Endodermal cell (in vitro differentiated cells): ENCODE measurements at places on chromosomes 13 and 19. TPM values are rescaled to one million over a fixed set of nuclear protein-coding genes. Genes with fewer than 3 reads are reported as not detected.

DNA sequence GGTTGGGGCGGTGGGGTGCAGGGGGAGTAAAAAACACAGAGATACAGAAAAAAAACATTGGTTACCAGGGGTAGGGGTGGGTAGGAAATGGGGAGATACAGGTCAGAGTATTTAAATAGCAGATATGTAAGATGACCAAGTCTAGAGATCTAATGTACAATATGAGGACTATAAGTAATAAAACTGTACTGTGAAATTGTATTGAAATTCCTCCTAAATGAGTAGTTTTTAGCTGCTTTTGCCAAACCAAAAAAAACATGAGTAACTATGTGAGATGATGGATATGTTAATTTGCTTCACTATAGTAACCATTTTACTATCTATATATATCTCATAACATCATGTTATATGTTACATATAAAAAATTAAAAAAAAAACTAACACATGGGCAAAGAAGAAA lies 29.6 kb downstream of the VWA8 start:
- H3K4me1 ChIP-seq, result no peaks in the 10 kb centered on the region
- no peak for DNase-seq
- H3K27ac ChIP-seq, result no peak overlapping the region
- no peaks in the 10 kb centered on the region for H3K36me3 ChIP-seq
- H3K4me3 ChIP-seq, result no peak overlapping the region

- H3K27ac ChIP-seq, result no peak overlapping the region
- no peaks in the 10 kb centered on the region for H3K27me3 ChIP-seq
- DNase-seq, result no peak
- no peak overlapping the region for H3K4me3 ChIP-seq
Observed at GRCh38 chr13:27534981-27535380, 84.6 kb upstream of the MTIF3 start.

- DNase-seq, result no peak
- H3K4me3 ChIP-seq, result no peak overlapping the region
- no peaks in the 10 kb centered on the region for H3K4me1 ChIP-seq
- no peaks in the 10 kb centered on the region for H3K27me3 ChIP-seq
- no peak overlapping the region for H3K27ac ChIP-seq
Observed at GRCh38 chr19:14214580-14214979, 8.6 kb upstream of the ADGRL1 start.

GRCh38 chr13:105255472-105255871 lies 1280.0 kb downstream of the EFNB2 start:
- no peak overlapping the region for H3K27ac ChIP-seq
- H3K4me3 ChIP-seq, result no peak overlapping the region
- no peaks in the 10 kb centered on the region for H3K4me1 ChIP-seq

- no peak overlapping the region for H3K27ac ChIP-seq
- no peaks in the 10 kb centered on the region for H3K36me3 ChIP-seq
- DNase-seq, result no peak
- no peak overlapping the region for H3K4me3 ChIP-seq
- H3K27me3 ChIP-seq, result no peaks in the 10 kb centered on the region
Observed at GRCh38 chr13:106343836-106344235, 191.6 kb downstream of the EFNB2 start.

DNA sequence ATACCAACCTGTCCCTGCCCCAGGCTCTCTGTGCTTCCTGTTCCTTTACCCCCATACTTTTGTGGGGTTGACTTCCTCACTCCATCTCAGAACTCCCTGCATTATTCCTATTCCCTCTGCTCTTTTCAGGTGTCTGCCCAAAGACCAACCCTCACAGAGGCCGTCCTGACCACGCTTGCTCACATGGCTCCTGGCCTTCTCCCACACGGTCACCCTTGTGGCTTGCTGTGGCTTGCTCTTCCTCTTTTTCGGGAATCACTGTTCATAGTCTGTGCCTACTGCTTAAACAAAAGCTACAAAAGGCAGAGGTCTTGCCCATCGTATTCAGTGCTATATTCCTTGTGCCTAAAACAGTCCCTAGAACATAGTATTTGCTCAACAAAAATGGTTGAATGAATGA lies 25.2 kb upstream of the ARGLU1 start:
- no peaks in the 10 kb centered on the region for H3K27me3 ChIP-seq
- H3K27ac ChIP-seq, result no peak overlapping the region
- H3K4me1 ChIP-seq, result no peaks in the 10 kb centered on the region
- H3K36me3 ChIP-seq, result no peaks in the 10 kb centered on the region
- DNase-seq, result no peak

DNA sequence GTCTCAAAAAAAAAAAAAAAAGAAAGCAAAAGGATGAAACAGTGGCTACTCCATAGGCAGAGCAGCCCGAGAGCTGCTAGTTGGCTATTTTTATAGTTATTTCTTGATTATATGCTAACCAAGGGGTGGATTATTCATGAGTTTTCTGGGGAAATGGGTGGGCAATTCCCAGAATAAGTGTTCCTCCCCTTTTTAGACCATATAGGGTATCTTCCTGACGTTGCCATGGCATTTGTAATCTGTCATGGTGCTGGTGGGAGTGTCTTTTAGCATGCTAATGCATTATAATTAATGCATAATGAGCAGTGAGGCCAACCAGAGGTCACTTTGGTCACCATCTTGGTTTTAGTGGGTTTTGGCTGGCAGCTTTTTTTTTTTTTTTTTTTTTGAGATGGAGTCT lies 25.4 kb upstream of the OR10H1 start:
- no peak overlapping the region for H3K27ac ChIP-seq
- H3K4me3 ChIP-seq, result no peak overlapping the region
- no peak for DNase-seq
- H3K27me3 ChIP-seq, result no peaks in the 10 kb centered on the region

- H3K36me3 ChIP-seq, result no peaks in the 10 kb centered on the region
- H3K27me3 ChIP-seq, result no peaks in the 10 kb centered on the region
- H3K4me3 ChIP-seq, result no peak overlapping the region
- no peaks in the 10 kb centered on the region for H3K4me1 ChIP-seq
Observed at GRCh38 chr13:103194871-103195270, 128.7 kb upstream of the SLC10A2 start.

DNA sequence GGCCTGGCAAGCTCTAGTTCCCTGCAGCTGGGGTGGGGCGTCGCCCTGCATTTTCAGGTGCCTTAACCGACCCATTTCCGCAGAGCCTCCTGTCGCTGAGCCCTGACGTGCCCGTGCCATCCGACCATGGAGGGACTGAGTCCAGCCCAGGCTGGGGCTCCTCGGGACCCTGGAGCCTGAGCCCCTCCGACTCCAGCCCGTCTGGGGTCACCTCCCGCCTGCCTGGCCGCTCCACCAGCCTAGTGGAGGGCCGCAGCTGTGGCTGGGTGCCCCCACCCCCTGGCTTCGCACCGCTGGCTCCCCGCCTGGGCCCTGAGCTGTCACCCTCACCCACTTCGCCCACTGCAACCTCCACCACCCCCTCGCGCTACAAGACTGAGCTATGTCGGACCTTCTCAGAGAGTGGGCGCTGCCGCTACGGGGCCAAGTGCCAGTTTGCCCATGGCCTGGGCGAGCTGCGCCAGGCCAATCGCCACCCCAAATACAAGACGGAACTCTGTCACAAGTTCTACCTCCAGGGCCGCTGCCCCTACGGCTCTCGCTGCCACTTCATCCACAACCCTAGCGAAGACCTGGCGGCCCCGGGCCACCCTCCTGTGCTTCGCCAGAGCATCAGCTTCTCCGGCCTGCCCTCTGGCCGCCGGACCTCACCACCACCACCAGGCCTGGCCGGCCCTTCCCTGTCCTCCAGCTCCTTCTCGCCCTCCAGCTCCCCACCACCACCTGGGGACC lies 1.2 kb downstream of the ZFP36 start:
- peaks cover 9% of the 10 kb centered on the region for H3K4me1 ChIP-seq
- peak overlapping the region; percentile 95 for H3K4me3 ChIP-seq
- DNase-seq, result peak; percentile 58
- H3K36me3 ChIP-seq, result peaks cover 4% of the 10 kb centered on the region

- no peak for DNase-seq
- no peaks in the 10 kb centered on the region for H3K27me3 ChIP-seq
- H3K27ac ChIP-seq, result no peak overlapping the region
- peaks cover 5% of the 10 kb centered on the region for H3K36me3 ChIP-seq
Observed at GRCh38 chr13:21429211-21429610, 29.9 kb downstream of the ZDHHC20 start.

GRCh38 chr19:694481-695351 lies 536 bp downstream of the PRSS57 start:
- no peaks in the 10 kb centered on the region for H3K36me3 ChIP-seq
- no peak for DNase-seq
- no peak overlapping the region for H3K4me3 ChIP-seq
- no peaks in the 10 kb centered on the region for H3K27me3 ChIP-seq

DNA sequence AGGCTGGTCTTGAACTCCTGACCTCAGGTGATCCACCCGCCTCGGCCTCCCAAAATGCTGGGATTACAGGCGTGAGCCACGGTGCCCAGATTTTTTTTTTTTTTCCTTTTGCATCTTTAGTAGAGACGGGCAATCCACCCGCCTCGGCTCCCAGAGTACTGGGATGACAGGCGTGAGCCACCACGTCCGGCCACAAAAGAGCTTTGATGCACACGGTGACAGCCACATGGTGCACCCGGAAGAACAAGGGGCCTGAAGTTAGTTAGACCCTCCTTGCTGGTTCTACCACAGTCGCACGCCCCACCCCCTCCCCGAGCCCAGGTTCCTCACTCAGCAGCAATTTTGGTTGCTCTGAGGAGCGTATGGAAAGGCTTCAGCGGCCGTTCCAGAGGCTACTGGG lies 54.2 kb upstream of the USE1 start:
- no peak overlapping the region for H3K4me3 ChIP-seq
- DNase-seq, result no peak
- no peaks in the 10 kb centered on the region for H3K4me1 ChIP-seq
- H3K36me3 ChIP-seq, result peaks cover 49% of the 10 kb centered on the region

DNA sequence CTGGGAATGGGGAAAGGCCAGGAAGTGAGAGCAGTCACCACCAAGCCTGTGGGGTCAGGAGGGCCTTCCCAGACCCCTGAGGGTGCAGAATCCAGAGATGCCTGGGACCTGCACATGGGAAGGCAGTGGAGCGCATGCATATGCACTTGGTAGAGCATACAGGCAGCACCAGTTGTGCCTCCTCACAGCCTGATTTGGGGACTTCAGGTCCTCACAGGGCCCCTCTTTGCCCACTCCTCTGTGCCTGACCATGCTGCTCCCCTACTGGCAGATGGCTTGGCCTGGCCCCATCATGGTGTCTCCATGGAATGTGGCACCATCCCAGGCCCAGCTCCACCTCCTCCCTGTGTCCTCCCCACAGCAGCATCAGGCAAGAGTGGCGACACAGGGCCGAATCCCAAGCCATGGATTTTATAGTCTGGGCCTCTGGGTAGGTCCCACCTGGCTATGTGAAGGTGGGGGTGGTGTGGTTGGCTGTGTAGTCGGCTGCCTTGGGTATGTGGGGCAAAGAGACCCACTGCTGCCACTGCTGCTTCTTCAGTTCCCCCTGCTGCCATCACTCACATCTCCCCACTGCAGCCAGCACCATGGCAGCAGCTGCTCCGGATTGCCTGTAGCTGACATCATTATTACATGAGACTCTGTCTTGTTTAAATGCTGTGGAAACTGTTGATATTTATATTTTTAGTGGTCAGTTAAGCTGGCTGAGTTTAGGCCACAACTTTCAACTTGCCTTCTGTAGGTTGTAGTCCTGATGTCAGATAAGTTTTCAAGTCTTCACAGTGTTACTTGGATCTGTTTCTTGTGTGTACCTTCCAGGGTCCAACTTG lies 247.0 kb downstream of the GPC6 start:
- no peaks in the 10 kb centered on the region for H3K36me3 ChIP-seq
- no peaks in the 10 kb centered on the region for H3K4me1 ChIP-seq

- H3K27ac ChIP-seq, result no peak overlapping the region
- DNase-seq, result no peak
- H3K4me3 ChIP-seq, result no peak overlapping the region
Observed at GRCh38 chr13:24115671-24116070, 44.8 kb upstream of the SPATA13 start.

DNA sequence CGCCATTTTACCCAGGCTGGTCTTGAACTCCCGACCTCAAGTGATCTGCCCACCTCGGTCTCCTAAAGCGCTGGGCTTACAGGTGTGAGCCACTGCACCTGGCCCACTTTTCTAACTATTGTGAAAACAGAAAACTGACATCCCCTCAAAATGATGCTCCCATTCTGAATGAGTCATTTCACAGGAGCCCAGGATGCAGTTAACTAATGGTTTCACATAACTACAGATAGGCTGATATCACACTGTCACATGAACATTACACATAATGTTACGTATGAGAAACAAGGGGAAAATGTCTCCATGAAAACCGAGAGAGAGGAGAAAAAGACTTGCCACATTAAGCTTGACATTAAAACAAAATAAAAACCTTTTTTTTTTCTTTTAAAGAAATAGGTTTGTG lies 37.5 kb downstream of the N4BP2L2 start:
- H3K4me3 ChIP-seq, result no peak overlapping the region
- H3K27me3 ChIP-seq, result no peaks in the 10 kb centered on the region
- no peaks in the 10 kb centered on the region for H3K36me3 ChIP-seq
- DNase-seq, result no peak
- H3K27ac ChIP-seq, result no peak overlapping the region
- peaks cover 3% of the 10 kb centered on the region for H3K4me1 ChIP-seq

- DNase-seq, result no peak
- H3K4me1 ChIP-seq, result no peaks in the 10 kb centered on the region
- peaks cover 30% of the 10 kb centered on the region for H3K27me3 ChIP-seq
- H3K27ac ChIP-seq, result no peak overlapping the region
- no peaks in the 10 kb centered on the region for H3K36me3 ChIP-seq
- no peak overlapping the region for H3K4me3 ChIP-seq
Observed at GRCh38 chr19:2491130-2491801, 15.3 kb downstream of the GADD45B start.

DNA sequence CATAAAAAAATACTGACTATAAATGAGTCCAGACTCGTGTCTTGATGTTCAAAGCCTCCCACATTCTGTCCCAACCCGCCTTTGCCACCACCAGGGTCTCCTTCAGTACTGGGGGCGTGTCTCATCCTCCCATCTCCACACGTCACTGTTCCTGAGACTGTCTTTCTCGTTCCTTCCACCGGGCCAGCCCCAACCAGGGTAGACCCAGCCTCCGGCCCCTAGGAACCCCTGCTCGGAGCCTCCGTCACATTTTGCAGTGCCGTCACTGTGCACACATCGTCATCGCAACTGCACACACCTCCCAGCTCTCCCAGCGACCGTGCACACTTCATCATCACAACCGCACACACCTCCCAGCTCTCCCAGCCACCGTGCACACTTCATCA lies 73.4 kb downstream of the SPACA7 start:
- H3K27me3 ChIP-seq, result peaks cover 1% of the 10 kb centered on the region
- peak; percentile 36 for DNase-seq
- H3K27ac ChIP-seq, result no peak overlapping the region
- no peaks in the 10 kb centered on the region for H3K36me3 ChIP-seq

GRCh38 chr19:788983-789700 lies 8.1 kb upstream of the PTBP1 start:
- H3K36me3 ChIP-seq, result peaks cover 4% of the 10 kb centered on the region
- peak; percentile 82 for DNase-seq
- H3K4me1 ChIP-seq, result peaks cover 4% of the 10 kb centered on the region

GRCh38 chr19:6516018-6516658 lies 14.0 kb upstream of the TUBB4A start:
- H3K4me3 ChIP-seq, result peak overlapping the region; percentile 79
- H3K27ac ChIP-seq, result no peak overlapping the region
- no peaks in the 10 kb centered on the region for H3K4me1 ChIP-seq
- H3K36me3 ChIP-seq, result no peaks in the 10 kb centered on the region

- DNase-seq, result no peak
- H3K27ac ChIP-seq, result no peak overlapping the region
- H3K27me3 ChIP-seq, result no peaks in the 10 kb centered on the region
- H3K36me3 ChIP-seq, result no peaks in the 10 kb centered on the region
Observed at GRCh38 chr13:30148171-30148754, 159.1 kb downstream of the KATNAL1 start.

AMER2 gene
- 0.02 and 0.14 TPM in 2 replicates for total RNA-seq

ARRDC5 gene
- total RNA-seq, result not detected in 2 replicates

KRI1 gene
- total RNA-seq, result 37.7 and 45.2 TPM in 2 replicates

RNF225 gene
- total RNA-seq, result 0.38 to 0.82 TPM (median 0.80 TPM) in 3 replicates

ZIC5 gene
- 10.6 and 11.0 TPM in 2 replicates for total RNA-seq

GRIN3B gene
- 1.1 and 2.0 TPM in 2 replicates for total RNA-seq

STOML3 gene
- total RNA-seq, result not detected in 3 replicates
